ENCODE measurements at places on chromosomes 5 and 9. TPM values are rescaled to one million over a fixed set of nuclear protein-coding genes. Genes with fewer than 3 reads are reported as not detected.

The INSL4 gene
- not detected for total RNA-seq

The ARHGEF28 gene
- total RNA-seq, result not detected

The KIF12 gene
- not detected for total RNA-seq

The SLC6A7 gene
- not detected for total RNA-seq

The CNTFR gene
- total RNA-seq, result not detected

The DIPK1B gene
- total RNA-seq, result not detected

The GLIPR2 gene
- total RNA-seq, result 58.4 TPM

The PTGDS gene
- total RNA-seq, result 24.0 TPM

The PRR16 gene
- not detected for total RNA-seq

The NUDT12 gene
- 0.62 TPM for total RNA-seq

The AIF1L gene
- total RNA-seq, result 1.4 TPM

The LHFPL2 gene
- total RNA-seq, result 0.15 TPM

The C1QTNF2 gene
- total RNA-seq, result not detected

The IL5 gene
- 0.33 TPM for total RNA-seq

The BRINP1 gene
- total RNA-seq, result not detected

The SLC4A9 gene
- total RNA-seq, result 0.35 TPM

The SV2C gene
- total RNA-seq, result 0.07 TPM

The PCDHGA7 gene
- not detected for total RNA-seq

The PAIP1 gene
- total RNA-seq, result 35.3 TPM

The INVS gene
- 16.9 TPM for total RNA-seq

The F12 gene
- total RNA-seq, result 0.60 TPM

The SVEP1 gene
- not detected for total RNA-seq

The KIF20A gene
- total RNA-seq, result 70.9 TPM

The SHOC1 gene
- not detected for total RNA-seq

The PRELID2 gene
- 1.8 TPM for total RNA-seq

The MOB3B gene
- total RNA-seq, result 0.62 TPM

The ARID3C gene
- 0.69 TPM for total RNA-seq

The S100Z gene
- 1.8 TPM for total RNA-seq

The SPATA31E1 gene
- total RNA-seq, result not detected

The PCDHGB1 gene
- total RNA-seq, result not detected

The SLC25A2 gene
- total RNA-seq, result 0.42 TPM

The OR1N2 gene
- not detected for total RNA-seq

The OLFM1 gene
- not detected for total RNA-seq

The MYMK gene
- total RNA-seq, result not detected

The MZB1 gene
- 13.4 TPM for total RNA-seq

The ANKRD34B gene
- not detected for total RNA-seq

The CSF1R gene
- 0.15 TPM for total RNA-seq

The INSL6 gene
- total RNA-seq, result not detected

The HOMER1 gene
- total RNA-seq, result 2.6 TPM

The OTP gene
- total RNA-seq, result not detected

The C5orf58 gene
- total RNA-seq, result not detected

The LRRC14B gene
- not detected for total RNA-seq

The CEP72 gene
- 28.2 TPM for total RNA-seq

The DMRTA1 gene
- not detected for total RNA-seq

The FAM163B gene
- not detected for total RNA-seq

The SRA1 gene
- total RNA-seq, result 32.4 TPM

The FNBP1 gene
- 206 TPM for total RNA-seq

The LYSMD3 gene
- total RNA-seq, result 21.1 TPM

The HTR4 gene
- not detected for total RNA-seq

The LHX2 gene
- not detected for total RNA-seq
